ENCODE measurements at places on chromosomes 1 and 21.

GRCh38 chr21:34523019-34523555 is 11.1 kb upstream of the KCNE1 start:
- DNase-seq: no peak

DNA sequence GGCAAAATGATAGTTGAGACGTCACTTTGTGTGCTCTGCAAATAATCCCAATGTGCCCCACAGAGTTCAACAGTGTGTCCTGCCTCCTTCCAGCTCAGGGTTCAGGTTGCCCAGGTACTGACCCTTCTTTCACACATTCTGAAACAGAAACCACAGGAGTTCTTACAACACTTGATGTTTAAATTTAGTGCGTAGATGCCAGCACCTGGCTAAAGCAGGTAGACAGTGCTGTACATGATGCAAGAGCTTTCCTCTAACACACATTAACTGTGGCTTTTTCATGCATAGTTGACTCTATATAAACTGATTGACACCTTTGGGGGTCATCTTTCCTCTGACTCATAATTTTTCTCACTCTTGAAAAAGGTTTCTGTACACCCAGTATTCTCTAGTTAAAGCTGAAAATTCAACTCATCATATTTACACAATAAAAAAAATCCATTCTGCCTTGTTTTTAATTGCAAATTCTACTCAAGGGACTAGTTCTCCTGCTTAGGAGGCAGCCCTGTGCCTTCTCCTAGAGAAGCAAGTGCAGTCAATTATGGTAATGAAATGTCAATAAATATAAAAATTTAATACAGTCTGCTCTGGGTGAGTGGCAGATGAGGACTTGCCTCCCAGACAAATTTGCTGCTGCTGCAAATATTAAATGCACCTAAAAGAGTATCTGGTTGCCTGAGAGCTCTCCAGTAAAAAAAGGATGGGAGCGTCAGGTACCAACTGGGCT is 91.4 kb downstream of the NR5A2 start:
- no peak for DNase-seq

DNA sequence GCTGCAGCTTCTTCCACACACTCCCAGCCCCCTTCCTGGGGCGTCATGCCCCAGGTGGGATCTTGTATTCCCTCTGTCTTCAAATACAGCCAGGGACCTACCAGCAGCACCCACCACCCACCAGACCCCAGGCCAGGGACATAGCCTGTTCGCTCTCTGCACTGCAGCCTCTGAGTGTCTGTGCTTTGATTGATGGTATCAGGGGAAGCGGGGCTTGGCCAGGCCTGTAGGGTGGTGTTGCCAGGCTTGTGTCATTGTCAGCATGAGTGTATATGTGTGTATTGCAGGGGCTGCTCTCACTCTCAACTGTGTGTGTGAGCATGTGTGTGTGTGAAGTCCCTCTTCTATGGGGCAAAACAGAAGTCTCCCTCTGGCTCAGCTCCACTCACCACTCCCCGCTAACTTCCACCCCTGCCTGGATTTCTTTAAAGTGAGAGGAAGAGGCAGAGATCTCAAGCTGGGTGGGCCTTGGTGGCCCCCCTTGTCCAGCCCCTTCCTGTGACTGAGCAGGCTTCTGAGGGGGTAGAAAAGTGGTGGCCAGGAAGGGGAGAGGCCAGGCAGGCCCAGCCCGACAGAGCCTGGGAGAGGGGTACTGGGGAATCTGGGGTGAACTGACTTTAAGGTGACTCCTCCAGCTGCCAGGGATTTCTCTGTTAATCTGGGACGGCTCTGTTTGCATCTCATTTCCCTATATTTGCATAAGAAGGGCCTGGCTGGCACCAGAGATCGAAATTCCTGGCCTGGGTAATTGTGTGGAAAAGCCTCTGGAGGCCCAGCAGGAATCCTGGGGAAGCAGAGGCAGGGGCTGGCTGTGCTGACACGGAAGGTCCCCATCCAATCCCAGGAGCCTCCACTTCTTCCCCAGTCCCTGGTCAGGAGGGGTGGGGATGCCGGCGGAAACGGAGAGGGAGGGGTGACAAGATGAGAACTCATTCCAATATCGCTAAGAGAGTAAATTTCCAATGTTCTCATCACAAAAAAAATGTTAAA is 18.6 kb upstream of the ADGRB2 start:
- DNase-seq: no peak

DNA sequence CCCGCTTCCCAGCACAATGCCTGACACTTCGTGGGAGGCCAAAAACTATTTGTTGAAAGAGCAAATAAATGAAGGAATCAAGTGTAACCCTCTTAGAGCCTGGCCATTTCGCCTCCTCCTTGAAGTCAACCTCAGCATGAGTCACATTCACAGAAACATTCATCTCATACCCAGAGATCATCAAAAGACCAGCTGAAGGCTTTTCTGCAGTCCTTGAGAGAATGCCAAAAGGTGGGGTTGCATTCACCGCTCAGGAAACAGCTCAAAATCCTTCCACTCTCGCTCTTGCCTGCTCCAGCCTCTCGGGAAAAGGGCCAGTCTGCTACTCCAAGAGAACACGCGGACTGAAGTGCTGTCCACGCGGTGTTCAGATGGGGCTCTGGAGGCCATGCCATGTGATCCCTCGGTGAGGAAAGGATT is 90.0 kb downstream of the VWA5B1 start:
- DNase-seq: no peak

- no peak for DNase-seq
Measured at GRCh38 chr1:227944931-227945890, 2.5 kb downstream of the WNT9A start.

DNA sequence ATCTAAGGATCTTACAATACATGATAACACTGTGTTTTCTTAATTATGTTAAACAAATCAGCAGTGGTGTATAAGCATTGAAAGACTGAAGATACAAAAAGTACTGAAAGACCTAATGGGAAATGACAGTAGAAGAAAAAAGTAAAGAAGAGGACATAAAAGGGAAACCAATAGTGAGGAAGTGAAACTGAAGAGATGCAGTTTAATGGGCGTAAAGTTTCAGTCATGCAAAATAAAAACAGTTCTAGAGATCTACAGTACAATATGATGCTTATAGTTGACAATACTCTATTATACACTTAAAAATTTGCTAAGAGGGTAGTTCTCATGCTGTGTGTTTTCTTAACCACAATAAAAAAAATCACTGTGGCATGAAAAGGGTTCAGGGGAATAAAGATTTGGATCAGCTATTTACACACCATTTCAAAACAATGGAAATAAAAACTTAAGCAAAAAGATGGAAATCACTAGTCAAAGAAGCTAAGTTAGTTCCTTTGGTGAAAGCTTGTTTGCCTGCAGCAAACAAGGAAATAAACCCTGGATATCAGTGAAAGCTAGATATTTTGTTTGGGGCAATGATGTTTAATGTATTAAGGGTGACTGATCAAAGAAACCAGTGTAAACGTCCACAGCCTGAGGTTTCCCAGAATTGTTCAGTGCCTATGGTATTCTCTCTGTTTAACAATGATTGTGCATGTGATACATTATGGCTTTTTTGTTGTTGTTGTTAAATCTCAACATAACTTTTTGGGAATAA is 1160.8 kb upstream of the ADGRL2 start:
- no peak for DNase-seq

GRCh38 chr1:186310307-186310706 is 64.7 kb downstream of the TPR start:
- no peak for DNase-seq

DNA sequence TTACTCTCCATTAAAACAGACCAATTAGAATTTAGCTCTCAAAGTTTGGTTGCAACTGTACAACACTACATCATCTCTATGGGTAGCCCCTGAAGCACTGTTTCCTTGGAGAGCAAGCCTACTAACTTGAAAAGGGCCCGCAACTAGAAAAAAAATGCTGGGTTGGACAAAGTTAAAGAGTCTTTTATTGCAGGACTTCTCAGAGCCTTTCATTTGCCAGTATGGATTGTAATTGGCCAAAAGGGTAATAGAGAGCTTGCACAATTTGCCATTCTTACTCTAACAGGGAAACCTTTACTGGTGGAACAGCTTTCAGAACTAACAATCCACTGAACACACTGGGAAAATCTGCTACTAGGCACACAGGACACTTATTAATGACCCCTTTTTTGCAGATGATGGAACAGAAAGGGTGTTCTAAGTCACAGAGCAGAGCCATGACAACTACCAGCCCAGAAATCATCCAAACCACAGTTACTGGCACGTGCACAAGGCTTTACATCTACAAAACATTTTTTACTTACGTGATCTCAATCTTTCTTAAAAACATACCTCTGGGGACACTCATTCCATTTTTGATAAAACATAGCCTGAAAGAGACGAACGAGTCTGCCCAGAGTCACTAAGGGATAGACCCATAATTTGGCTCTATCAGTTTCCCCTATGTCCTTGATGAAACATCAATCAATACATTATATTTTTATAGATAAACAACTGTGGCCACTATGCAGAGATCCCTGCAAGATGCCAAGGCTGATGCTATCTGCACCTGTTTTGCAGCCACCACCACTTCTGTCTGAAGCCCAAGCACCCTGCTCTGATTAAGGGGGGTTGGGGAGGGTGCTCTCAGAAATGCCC is 176.3 kb upstream of the EDN2 start:
- DNase-seq: no peak

DNA sequence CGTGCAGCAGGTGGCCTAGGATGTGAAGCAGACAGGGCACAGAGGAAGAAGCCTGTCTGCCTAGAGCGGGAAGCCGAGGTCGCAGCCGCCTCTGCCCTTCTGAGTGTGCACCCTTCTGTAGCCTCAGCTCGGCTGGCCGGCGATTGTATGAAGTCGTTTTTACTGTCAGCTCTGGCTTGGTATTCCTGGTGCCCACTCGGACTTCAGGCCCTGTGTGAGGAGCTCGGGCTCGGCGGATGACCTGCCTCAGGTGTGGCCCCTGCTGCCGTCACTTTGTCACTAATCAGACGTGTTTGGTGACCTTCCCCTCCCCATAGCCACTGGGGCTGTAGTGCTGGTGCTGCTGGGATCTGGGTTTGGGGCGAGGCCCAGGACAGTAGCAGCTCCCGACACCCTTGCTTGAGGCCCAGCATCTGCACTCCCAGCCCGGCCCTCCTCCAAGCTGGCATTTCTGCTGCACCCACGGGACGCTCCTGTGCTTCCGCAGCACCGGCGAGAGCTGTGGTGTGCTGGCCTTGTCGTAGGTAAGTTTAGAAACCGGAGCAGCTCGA is 18.1 kb downstream of the SLX9 start:
- DNase-seq: no peak

DNA sequence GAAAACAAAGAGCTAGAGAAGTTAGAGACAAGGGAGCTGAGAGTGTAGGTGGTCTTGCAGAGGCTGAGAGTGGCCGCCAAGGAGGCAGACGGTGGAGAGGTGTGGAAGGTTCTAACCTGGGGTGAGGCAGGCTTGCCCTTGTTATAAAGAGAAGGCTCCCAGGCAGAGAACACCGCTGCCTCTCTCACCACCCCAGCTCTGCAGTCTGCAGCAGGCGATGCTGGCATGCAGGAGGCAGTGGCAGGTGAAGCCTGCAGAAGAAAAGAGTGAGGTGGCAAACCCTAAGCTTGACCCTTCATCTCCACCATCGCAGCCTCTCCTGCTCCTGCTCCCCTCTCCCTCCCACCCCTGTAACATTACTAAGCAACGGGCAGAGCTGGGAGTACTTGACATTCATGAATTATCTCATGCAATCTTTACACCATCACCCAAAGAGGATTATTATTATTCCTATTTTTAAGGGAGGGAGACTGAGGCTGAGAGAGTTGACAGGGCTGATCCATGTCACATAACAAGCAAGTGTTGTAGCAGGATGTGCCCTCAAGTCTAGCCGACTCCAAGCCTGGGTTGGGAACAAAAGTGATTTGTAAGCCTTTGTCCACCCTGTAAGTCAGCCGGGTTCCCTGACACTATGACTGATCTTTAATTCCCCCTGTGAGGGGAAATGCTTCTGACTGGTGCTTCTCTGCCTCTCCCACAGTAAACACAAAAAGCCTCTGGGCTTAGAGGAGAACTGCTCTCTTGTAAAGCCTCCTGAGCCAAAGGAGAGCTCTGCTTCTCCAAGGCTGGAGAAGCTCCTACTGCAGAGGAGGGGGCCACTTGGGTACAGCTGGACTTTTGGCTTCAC is 36.1 kb downstream of the KANK4 start:
- no peak for DNase-seq

DNA sequence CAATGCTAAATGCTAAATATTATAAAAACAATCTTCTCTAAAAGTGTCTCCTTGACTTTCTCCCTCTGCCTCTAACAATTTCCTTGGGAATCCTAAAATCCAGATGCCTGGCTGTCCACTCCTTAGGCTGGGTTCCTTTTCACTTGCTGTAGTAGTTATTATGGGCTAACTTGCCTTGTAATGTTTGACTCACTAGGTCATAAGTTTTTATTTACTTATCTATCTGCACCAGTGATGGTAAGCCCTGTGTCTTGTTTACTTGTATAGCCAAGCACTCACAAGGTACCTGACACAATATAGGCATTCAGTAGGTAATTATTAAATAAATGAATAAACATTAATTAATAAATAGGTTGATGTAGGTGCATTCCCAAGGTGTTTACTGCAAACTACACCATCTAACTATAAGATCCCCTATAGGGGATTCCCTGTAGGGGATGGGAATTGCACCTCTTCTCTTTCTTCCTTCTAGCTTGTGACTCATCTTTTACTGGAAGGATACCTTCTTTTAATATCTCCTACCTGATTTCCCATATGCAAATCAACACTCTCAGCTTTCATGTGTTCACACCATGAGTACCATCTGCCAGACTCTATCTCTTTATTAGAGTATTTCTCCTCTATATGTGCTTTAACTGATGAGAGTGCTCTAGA is 14.7 kb upstream of the CHIA start:
- no peak for DNase-seq

GRCh38 chr1:27049607-27050006 is 37.0 kb upstream of the TENT5B start:
- no peak for DNase-seq

GRCh38 chr1:79190074-79190473 is 183.5 kb upstream of the ADGRL4 start:
- DNase-seq: no peak

DNA sequence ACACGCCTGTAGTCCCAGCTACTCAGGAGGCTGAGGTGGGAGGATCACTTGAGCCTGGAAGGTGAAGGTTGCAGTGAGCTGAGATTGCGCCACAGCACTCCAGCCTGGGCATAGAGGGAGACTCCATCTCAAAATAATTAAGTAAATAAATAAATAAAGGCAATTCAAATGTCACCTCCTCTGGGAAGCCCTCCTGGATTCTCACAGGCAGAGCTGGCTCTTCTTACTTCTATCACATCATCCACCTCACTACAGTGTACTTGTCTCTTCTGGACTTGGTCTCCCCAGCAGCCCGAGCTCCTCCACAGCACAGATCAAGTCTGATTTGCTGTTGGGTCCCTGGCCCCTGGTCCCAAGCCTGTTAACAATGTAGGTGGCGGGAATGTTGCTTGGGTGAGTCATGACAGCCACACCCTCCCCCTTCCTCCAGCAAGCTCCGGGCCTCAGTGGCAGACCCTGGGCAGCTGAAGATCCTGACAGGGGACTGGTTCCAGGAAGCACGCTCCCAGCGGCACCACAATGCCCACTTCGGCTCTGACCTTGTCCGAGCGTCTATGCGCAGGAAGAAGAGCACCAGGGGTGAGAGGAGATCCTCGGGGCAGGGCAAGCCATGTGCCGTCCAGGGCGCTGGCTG is 5.3 kb downstream of the SYTL1 start:
- no peak for DNase-seq
